ENCODE measurements at places on chromosomes 3 and 15.

DNA sequence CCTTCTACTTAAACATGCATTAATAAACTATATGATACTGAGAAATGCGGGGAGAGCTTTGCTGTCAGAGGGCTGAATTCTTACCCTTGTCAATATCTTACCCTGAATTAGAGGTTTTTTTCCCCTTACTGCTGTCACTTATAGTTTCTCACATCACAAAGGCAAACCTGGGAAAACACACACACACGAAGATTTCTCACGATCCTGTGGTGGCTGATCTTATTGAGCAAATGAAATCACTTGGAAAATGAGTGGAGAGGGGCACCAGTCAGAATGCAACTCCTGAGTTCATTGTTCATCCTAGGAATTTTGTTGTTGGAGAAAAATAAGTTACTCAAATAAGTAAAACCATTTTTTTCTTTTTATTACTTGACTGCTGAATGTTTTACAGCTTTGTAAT is 673.6 kb downstream of the EDEM1 start:
- no peak for DNase-seq

GRCh38 chr3:64815789-64816188 is 128.0 kb upstream of the ADAMTS9 start:
- DNase-seq = no peak

- no peak for DNase-seq
Observed at GRCh38 chr3:64457811-64458210, 230.0 kb downstream of the ADAMTS9 start.

GRCh38 chr3:150300852-150301517 is 107.1 kb upstream of the TSC22D2 start:
- no peak for DNase-seq

DNA sequence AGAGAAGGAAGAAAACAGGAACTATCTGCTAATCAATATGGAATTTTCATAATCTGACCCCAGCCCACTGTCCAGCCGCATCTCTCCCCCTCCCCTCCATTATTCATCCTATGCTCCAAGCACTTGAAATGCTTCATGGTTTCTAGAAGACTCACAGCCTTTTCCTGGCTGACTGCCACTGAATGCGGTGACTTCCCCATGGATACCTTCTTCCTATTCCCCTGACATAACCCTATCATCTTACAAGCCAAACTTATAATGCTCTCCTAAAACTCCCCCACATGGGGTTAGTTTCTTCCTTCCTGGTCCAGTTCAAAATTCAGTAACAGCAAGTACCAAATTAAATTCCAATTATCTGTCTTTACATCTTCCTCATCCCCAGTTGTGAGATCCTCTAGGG is 31.2 kb upstream of the PTX3 start:
- no peak for DNase-seq

DNA sequence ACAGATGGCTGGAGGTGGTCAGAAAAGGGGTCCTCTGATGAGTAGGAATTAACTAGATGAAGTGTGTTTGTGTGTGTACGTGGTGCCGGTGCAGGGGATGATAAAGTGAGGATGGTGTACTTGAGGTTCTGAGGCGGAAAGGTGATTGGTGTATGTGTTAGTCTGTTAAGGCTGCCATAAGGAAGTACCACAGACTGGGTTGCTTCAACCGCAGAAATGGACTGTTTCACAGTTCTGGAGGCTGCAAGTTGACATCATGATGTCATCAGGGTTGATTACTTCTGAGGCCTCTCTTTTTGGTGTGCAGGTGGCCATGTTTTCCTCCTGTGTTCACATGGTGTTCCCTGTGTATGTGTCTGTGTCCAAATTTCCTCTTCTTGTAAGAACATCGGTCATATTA is 202.4 kb upstream of the RGMA start:
- DNase-seq = peak; percentile 10

GRCh38 chr3:147428326-147428725 is 19.2 kb downstream of the ZIC1 start:
- DNase-seq = no peak

GRCh38 chr3:161348796-161349400 is 22.4 kb downstream of the SPTSSB start:
- no peak for DNase-seq

DNA sequence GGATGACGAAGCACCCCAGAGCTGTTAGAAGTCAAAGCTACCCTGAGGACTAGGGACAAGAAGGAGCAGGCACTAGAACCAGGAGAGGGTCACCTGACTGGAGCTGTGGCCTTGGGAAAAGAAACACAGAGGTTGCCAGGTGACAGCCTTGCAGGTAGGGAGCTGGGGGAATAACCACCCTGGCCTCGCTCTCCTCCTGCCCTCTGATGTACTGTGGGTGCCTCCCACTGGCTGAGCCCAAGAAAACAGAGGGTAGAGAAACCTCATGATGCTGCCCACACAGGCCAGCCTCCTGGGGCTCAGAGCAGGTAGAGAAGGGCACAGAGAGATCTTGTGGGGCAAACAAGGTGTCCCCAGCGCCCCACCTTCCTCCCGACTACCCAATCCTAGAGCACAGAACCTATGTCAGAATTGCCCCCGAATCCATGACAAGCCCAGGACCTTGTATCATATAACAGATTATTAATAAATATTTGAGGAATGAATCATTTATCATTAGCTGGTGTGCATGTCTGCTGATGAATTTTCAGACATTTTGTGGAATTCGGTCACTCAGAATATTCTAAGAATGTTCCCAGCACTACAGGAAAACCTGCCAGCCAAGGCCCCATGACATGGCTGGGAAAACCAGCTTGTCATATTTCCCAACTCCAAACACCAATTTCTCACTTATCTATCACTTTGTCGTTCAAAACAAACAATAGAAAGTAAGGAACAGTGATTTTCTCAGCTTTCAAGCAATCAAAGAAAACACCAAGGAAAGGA is 59.8 kb upstream of the MEX3B start:
- no peak for DNase-seq

DNA sequence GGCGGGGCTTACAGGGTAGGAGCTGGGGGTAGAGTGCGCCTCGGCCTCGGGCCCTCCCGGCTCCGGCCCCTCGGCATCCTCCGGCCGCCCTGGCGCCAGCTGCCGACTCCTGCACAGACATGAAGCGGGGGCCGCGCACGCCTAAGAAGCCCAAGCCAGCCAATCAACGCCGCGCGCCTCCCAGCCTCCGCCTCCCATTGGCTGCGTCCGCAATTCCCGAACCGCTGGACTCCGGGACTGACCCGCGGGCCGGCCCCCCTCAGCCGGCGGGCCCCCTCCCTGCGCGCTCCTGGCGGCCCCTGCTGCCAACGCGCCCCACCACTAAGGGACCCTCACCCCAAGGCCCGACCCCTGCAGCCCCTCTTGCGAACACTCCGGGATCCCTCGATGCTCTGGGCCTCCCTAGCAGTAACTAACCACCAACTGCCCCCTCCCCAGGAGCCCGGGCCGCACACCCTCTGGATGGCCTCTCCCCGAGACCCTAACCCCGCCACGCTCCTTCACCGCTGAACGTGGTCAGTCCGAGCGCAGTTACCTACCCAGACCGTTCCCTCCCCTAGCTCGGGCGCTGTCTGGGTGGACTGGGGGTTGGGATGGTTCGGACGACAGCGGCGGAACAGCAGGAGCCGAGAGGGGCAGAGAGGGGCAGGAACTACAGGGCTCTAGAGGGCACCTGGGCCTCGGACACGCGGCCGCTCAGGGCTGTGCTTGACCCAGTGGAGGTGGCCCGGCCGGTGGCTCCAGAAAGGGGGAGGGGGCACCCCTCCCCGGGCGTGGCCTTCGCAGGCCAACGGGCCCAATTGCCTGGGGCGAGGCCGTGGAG is 5.0 kb downstream of the GATA2 start:
- peak; percentile 76 for DNase-seq

DNA sequence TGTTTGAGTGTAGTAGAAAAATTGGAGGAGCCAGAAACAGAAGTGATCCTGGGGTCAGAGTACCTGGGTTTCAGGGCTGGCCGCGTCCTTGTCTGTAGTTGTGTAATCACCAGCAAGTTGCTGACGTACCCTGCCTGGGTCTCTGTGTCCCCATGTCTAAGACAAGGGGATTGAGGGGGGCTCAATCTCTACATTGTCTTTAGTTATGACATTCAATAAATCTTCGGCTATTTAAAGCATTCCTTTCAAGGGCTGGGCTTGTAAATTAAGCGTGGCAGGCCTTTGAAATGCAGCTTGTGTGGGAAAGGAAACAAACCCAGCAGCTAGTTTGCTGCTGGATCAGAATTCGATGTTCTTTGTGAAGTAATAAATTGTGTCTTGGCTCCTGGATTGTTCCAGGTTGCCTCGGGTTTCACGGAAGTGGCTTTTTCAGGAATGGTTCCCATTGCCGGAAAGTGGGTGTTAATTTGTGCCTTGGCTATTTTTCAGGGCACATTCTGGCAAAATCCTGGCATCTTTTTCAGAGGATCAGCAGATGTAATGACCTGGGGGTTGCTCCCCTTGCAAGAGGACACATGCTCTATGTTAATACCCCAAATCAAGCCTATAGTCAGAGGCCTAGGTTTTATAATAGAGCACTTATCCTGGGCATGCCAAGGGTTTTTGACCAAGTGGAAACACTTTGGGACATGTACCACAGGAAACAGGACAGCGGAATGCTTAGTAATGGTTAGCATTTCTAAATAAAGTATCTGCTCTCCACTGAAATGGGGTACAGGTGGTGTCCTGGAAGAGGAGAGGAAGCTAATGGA is 294.8 kb upstream of the NR2E3 start:
- no peak for DNase-seq

- no peak for DNase-seq
Observed at GRCh38 chr3:140448001-140448400, 229.9 kb upstream of the TRIM42 start.

DNA sequence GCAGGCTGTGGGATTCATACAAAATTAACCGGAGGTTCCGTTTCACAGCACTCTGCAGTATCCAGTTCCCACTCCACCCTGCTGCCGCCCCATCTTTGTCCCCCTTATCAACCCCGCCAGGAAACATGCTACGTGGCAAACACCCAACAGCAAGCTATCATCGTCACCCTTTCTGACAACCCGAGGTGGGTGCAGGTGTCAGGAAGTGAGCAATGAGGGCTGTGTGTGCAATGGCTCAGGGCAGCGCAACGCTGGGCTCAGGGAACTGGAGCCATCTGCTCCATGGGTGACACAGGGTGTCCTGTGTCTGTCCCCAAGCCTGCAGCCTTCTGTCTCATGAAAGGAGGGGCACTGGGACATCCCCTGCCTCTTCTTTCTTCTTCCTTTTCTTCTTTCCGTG is 60.9 kb downstream of the ATP2B2 start:
- DNase-seq = no peak

GRCh38 chr3:138328341-138328740 is 1.3 kb downstream of the NME9 start:
- no peak for DNase-seq

GRCh38 chr3:37608061-37608702 is 253.5 kb upstream of the CTDSPL start:
- no peak for DNase-seq

DNA sequence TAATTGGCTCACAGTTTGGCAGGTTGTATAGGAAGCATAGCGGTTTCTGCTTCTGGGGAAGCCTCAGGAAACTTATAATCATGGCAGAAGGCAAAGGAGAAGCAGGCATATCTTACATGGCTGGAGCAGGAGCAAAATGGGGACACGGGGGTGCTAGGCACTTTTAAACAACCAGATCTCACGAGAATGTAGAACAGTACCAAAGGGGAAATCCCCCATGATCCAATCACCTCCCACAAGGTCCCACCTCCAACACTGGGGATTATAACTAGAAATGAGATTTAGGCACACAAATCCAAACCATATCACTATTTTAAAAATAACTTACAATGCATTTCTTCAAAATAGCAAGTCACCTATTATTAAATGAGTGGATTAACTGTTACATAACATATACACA is 47.1 kb upstream of the ANKRD28 start:
- DNase-seq = no peak

- no peak for DNase-seq
Observed at GRCh38 chr3:47434849-47435248, 40.9 kb downstream of the SCAP start.

DNA sequence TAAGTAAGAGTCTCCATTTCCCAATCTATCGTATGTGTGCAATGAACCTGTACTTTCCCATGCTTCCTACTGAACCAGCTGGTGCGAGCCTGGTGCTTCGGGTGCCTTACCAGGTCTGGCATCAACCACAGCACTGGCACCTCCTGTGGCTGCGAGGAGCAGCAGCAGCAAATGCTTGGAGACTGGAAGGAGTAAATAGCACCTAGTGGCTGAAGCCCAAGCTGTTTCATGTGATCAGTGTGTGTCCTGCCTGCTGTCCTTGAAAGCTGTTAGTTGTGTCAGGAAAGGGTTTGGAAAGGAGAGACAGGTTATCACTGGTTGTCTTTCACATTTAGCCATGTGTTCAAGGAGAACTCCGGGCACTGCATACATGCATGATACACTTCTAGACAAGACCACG is 31.8 kb downstream of the PCOLCE2 start:
- no peak for DNase-seq

DNA sequence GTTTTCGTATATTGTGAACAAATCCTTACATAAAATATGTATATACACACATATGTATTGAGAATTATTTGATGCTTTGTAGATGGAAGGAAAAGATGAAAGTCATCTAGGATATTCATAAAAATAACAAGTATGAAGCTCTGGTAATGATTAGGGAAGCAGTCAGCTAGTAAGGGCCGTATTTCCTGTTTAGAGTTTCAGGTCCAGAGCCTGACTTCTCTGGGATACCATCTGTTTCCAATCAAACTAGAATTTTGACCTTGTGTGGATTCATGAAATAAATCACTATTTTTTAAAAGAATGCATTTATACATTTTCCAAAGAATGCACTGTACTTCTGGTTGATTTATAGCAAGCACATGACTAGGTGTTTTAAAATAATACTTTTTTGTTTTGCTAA is 156.1 kb upstream of the CGNL1 start:
- DNase-seq = no peak

DNA sequence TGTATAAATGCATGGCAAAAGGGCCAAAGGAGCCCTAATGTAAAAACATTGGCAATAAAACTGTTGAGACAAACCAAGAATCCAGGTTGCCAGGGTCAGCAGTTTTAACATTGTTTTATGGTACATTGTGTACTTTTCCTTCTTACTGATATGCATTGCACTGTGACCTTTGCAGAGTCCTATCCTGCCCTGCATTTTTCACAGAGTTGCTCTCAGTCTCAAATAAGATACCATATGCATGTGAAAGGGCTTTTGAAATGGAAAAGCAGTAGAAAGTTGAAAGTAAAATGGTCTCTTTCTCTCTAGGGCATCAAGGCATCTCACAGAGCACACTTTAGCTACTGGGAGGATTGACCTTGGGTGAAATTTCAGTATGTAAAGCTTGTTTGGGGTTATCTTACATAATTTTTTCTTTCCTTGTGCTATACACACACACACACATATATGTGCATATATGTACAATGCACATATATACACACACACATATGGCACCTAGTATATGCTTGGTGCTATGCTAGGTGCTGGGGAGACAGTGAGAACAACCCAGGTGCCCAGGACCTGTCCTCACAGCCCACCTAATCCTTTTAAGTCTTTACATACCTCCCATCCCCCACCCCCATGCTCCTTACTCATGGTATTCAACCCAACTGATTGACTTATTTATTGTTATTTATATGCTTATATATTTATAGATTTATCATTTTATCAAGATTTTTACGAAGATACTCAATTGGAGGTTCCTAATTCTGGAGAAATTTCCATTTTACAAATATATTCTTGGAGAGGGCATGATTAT is 1.2 kb upstream of the PPP2R3A start:
- no peak for DNase-seq

- DNase-seq = no peak
Observed at GRCh38 chr15:35852818-35853624, 307.1 kb upstream of the DPH6 start.

All from activated CD8-positive, alpha-beta memory T cell treated with anti-CD3 and anti-CD28 coated beads, Interleukin-2, amount 50 U/mL, for 48 hours (primary cell).